ENCODE measurements at places on chromosomes 11 and 22.

DNA sequence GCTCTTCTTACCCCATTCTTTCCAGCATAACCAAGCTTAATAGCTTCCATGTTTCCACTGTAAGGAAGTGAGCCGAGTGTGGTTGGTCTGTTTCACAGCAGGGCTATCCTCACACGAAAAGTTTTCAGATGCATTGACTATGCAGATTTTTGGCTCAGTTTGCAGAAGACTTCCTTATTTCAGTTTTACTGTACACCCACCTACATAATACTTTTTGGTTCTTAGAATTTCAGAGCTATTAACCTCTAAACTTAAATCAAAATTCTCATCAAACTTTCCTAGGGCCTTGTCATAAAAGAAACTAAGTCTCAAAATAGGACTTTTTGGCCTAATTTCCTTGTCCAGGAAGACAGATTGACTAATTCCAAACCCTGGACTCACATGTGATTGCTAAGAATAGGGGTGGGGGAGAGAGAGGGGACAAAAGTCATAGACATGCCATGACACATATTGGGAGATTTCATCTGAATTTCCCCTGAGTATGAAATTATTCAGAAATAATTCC, 7.3 kb upstream of the EHF start:
- DNase-seq, result peak; percentile 83

DNA sequence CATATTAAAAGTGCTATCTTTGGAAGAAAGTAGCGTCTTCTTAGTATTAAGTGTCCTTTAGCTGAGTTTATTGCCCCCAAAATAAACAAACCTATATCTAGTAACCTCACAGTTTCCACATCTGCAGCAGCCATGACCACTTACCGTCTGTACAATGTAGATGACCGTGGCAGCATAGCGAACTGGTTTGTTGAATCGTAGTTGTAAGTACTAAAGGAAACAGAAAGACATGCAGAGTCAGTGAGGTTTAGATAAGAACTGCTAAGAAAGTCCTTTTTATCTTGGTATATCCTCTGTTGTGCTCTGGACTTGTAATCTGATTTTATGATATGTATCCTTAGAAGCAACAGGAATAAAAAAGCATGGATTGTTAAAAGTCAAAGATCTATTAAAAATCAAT, 9.4 kb downstream of the SLC5A12 start:
- DNase-seq, result no peak

GRCh38 chr11:8833568-8834315, 77.2 kb upstream of the AKIP1 start:
- DNase-seq, result no peak

- DNase-seq, result peak; percentile 46
These were observed 23.5 kb downstream of the SPATA19 start for GRCh38 chr11:133821776-133822175.

- DNase-seq, result peak; percentile 60
These were observed 5.4 kb downstream of the TNRC6B start for GRCh38 chr22:40183029-40183581.

DNA sequence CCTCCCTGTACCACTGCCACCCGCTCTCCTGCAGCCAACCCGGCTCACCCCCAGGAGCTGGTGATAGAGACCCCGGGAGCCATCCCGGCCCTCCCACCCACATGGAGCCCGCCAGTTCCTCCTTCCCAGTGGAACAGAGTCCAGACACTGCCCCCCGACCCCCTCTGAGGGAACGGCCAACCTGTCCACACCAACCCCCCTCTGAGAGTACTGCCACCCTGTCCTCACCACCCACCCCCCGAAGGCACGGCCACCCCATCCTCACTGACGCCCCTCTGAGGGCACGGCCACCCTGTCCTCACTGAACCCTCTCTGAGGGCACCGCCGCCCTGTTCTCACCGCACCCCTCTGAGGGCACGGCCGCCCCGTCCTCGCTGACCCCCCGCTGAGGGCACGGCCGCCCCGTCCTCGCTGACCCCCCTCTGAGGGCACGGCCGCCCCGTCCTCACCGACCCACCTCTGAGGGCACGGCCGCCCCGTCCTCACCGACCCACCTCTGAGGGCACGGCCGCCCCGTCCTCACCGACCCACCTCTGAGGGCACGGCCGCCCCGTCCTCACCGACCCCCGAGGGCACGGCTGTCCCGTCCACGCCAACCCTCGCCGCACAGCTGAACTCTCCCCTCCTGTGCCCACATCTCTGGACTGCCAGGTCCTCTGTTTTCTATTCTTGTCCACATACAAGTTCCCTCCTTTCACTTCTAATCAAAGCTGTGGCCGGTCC, 18.0 kb downstream of the TOLLIP start:
- DNase-seq, result no peak

DNA sequence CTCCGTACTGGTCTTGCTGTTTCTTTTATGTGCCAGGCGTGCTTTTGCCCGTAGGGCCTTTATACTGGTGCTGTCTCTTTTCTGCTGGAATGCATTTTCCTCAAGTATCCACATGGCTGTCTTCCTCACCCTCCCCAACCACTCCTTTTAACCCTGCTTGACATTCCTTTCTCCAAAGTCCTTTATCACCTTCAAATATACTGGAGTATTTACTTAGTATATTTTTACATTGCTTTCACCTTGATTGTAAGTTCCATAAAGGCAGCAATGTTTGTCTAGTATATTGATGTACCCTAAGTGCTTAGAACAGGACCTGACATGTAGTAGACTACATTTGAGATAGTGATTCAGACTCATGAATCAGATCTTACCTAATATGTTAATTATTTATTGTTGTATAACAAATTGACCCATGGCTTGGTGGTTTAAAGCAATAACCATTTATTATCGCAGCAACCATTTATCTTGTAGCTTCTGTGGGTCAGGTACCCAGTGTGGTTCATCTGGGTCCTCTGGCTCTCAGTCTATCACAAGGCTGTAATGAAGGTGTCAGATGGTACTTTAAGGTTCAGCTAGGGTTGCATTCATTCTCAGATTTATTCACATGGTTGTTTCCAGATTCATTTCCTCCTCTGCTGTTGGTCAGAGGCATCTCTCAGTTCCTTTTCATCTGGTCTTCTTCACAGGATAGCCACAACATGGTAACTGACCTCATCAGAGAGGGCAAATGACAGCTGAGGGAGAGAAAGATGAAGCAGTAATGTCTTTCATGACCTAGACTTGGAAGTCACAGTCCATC, 34.2 kb downstream of the DDX10 start:
- DNase-seq, result peak; percentile 34

GRCh38 chr11:46899501-46900025, 18.8 kb downstream of the LRP4 start:
- DNase-seq, result no peak

DNA sequence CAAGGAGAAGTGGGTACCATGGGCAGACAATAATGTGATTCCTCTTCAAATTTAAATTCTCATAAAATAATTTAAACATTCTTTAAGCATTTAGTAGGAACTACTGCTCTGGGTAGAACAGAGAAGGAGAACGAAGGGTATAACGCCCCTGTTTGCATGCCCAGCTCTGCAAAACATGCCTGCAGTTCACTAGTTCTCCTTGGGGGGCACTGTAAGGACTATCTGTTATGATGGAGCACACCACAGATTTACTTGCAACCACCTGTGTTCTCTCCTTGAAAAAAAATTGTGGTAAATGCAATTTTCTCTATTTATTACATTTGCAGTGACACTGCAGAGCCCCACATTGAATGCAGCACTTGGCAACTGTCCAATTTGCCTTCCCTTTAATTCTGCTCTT, 100.3 kb downstream of the GUCY1A2 start:
- DNase-seq, result no peak
